Small intestine (tissue), 16 donors: ENCODE measurements at places on chromosomes 16 and 17.

DNA sequence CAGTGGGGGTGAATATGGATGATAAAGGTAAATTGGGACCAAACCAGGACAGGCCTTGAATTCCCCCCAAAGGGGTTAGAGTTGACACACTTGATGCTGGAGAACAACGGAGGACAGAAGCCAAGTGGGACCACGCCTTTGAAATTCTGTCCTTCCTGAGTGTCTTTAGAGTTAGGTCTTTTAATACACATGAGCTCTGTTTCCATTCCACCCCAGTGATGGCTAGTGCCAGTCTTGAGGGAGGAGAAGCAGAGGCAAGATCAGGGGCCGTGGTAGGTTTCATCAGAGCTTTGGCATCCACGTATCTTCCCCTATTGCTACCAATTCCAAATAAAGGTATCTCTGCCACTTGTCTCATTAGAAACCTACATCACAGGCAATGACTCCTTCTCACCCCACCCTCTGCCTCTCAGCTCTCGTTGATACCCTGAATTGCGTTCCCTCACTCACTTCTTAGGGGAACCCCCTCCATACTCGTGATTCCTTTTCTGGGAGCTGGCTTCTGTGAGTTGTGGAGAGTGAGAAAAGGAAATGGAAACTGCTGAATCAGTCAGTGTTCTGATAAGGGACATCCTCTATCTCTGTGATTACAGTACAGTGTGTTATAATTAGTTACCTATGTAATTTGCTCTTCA, 2.4 kb upstream of the CCL3L1 start:
- no peak for DNase-seq

- no peak for DNase-seq
Observed at GRCh38 chr17:73467651-73468050, 155.8 kb upstream of the CDC42EP4 start.

DNA sequence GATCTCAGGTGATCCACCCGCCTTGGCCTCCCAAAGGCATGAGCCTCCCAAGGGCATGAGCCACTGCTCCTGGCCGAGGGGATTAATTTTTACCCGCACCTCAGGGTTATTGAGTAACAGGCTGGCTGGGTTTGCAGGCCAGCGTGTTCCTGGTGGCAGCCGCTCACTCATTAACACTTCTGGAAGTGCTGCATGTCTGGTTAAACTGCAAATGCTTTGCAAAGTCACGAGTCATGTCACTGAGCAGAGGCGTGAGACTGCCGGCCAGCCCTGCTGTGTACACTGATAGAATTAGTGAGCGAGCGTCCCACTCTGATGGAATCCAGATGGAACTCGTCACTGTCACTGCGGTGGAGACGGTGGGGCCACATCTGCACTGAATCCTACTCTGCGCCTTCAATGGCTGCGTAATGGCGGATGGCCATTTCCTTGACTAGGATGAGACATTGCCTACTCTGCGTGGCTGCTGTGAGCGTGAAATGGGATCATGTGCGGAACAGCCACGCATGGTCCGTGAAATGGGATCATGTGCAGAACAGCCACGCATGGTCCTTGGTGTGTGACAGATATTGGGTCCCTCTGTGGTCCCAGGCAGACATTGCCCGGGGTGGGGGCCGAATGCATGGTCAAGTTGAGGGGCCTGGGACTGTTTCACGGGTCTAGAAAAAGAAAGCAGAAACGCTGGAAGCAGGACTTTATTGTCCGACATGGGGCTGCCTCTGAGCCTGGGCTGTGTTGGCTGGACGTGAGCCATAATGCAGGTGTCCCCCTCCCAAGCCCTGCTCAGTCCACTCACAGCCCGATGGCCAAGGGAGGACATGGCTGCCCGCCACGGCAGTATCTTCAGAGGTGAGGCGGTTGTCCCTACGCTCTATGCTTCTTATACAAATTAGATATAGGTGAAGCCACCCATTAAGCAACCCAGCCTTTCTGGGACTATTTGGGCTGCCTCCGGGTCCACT, 740 bp upstream of the SLC5A10 start:
- DNase-seq, result peak; percentile 84

GRCh38 chr16:57791893-57792461, 10.3 kb downstream of the KIFC3 start:
- no peak for DNase-seq

DNA sequence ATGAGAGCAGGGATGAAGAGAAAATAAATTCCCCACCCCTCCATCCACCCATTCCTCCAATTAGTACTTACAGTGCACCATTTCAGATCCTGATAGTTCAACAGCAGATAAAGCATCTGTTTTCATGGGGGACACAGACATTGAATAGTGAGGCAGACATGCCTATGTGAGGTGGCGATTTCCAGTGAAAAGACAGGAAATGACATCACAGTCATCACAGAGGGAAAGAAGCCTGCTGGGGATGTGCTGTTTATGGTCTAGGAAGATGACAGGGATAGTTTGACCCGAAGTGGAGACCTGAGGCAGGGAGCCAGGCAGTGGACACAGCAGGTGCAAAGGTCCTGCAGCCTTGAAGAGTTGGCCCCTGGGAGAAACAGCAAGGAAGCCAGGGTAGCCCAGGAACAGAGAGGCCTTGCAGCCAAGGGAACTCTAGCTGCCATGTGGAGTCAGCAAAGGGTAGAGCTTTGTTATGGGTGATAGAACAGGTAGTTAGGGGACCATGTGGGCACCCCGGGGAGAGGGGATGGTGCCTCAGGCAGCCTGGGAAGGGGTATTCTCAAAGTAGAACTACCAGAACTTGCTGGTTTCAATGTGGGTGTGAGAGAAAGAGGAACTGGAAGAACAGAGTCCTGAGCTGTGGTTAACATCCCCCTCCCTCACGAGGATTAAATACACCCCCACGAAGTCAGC, 256.6 kb downstream of the CPPED1 start:
- no peak for DNase-seq

DNA sequence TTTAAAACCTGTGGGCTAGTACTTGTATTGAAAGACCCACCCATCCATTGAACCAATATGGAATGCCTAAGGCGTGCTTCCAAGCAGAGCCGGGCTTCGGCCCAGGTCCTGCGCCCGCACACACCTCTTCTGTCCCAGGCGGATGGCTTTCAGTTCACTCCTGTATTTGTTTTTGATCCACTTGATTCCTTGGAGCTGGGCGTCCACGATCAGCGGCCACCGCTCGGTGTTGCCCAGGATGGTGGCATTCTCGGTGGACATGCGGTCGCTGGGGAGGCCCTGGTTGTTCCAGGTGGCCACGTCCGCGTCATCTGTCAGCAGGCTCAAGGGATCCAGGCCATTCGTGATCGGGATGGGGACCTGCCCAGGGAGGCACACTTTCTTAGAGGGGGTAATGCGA, 75.9 kb downstream of the PGS1 start:
- no peak for DNase-seq

DNA sequence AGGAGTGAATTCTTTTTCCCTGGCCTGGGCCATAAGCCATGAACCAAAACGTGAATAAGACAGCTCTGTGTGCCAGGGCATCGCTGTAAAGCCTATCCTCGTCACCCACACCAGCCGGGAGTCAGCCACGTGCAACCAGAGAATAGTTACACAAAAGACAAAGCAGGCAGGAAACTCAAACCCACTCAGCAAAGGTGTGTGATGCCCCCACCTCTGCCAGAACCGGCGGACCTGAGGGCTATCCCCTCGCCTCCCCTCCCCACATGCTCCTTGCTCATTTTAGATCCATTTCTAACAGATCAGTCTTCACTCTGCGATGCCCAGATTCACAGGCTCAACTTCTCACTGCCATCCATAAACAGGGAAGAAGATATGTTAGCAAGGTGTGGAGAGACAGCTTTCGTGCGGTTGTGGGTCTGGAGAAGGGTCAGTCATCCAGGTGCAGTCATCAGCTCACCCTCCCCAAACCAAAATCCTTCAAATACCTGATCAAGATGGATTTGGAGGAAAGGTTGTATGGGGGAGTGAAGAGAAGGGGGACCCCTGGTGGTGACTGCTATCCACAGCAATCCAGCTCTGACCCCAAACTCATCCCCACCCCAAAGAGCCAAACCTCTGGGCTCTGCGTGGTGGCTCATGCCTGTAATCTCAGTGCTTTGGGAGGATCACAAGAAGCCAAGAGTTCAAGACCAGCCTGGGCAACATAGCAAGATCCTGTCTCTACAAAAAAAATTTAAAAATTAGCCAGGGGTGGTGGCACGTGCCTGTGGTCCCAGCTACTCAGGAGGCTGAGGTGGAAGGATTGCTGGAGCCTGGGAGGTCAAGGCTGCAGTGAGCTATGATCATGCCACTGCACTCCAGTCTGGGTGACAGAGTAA, 219.2 kb downstream of the C16orf78 start:
- DNase-seq, result peak; percentile 59

GRCh38 chr16:81627729-81628244, 151.3 kb upstream of the PLCG2 start:
- DNase-seq, result no peak

- DNase-seq, result no peak
Observed at GRCh38 chr17:57455063-57455914, 199.0 kb downstream of the MSI2 start.
